ENCODE measurements at places on chromosomes 11 and 22.

GRCh38 chr11:118240999-118241763, 11.0 kb downstream of the MPZL3 start:
- peak; percentile 50 for DNase-seq

- DNase-seq: no peak
Observed at GRCh38 chr11:128624269-128625175, 37.2 kb upstream of the ETS1 start.

- DNase-seq: no peak
Observed at GRCh38 chr22:32880061-32880460, 78.6 kb downstream of the TIMP3 start.

DNA sequence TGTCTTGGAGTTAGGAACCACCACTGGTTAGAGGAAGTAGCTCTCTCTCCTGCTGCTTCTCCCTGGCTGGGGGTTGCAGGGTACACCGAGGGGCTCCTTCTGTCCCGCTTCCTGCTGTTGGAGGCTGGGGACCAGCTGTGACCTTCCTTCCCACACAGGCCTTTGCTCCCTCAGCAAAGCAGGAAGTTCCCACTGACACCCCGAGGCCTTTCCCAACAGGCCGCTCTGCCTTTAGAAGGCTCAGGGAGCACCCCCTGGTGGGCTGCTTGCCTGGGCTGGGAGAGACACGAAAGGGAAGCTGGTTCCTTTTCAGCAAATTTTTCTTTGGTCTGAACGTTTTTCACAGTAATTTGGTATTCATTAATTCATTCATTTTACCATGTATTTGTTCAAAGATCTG, 527.9 kb upstream of the B3GAT1 start:
- DNase-seq: no peak

- no peak for DNase-seq
Observed at GRCh38 chr11:9896902-9897301, 233.0 kb downstream of the SWAP70 start.

DNA sequence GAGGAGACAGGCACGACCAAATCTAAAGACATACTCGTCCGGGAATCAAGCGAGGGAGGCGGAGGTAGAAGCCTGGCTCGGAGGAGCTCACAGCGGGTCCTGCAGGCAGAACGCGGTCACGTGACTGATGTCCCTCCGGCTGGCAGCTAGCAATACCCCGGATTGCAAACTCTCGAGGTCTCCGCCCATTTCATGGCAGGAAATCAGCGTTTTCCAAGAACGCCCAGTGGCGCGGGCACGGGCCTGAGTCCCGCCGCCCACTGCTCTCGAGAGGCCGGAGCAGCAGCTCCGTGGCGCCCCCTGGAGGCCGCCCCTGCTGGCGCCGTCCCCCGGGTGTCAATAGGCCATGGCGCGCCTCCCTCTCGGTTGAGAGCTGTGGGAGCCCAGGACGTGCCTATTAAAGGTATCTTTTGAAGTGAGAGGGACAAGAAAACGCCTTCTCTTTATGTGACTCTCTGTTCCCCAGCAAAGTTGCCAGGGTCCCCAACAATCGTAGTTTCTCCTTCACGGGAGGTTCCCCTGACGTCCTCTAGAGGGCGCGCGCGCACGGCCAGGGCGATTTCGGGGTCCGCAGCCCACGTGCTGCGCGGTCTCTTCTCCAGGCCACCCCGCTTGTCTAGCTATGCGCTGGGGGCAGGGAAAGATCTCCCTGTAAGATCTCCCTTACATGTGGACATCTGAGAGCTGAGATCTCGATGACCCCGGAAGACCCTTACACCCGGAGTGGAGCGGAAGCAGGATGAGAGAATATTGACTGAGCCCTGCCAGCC, 37.3 kb upstream of the RBFOX2 start:
- DNase-seq: peak; percentile 90

- no peak for DNase-seq
Observed at GRCh38 chr11:32586576-32587190, 3.1 kb downstream of the EIF3M start.

DNA sequence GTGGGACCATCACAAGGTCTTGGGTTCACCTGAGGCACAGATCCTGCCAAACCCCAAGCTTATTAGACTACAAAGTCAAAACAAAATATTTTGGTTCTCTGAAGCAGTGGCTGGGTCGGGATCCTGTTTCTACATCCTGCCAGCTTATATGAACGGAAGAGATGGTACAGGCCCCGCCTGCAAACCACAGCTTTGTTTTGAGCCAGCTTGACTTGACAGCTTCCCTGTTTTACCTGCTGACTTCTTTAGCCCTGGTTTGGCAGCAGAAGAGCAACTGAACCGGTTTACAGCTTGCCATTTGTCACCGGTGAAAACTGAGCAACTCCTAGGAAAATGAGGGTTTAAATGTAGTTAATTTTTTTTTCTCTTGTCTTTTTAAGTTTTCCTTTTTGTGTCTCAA, 11.4 kb downstream of the PACS1 start:
- peak; percentile 69 for DNase-seq

DNA sequence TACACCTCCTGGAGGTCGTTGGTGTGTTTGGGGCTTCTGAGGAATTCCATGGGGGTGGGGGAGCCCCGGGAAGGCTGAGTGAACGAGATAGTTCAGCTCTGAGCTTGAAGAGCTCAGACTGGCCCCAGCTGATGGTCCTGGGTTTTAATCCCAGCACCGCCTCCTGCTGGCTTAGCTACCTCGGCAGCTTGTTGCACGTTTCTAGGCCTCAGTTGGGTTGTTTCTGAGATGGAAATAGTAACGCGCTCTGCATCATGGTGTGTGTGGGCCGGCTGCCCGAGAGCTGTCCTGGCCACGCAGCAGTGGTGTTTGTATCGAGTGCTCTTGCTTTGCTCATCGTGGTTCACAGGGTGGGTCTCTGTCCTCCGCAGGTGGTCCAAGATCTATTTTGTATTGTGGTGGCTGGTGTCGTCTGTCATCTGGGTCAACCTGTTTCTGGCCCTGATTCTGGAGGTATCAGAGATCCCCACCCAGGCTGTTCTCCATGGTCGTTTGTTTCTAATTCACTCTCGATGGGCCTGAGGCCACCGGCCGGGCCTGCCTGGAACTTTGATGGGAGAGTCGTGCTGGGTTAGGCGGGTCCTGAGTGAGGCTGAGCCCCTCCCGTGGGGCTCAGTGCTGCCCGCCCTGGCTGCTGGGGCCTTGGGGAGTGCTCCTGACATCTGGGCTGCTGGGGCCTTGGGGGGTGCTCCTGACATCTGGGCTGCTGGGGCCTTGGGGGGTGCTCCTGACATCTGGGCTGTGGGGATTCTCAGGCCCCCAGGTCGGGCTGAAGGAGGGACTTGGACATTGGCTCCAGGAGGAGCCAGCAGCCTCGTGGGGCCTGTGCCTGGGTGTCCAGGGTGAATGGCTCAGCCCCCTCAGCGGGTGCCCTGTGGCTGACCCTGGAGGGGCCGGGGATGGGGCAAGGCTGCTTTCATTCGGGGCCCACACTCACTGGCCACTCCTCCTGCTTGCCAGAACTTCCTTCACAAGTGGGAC, 37.7 kb downstream of the TPCN2 start:
- no peak for DNase-seq

- no peak for DNase-seq
Observed at GRCh38 chr11:68541116-68541515, 80.6 kb downstream of the PPP6R3 start.

DNA sequence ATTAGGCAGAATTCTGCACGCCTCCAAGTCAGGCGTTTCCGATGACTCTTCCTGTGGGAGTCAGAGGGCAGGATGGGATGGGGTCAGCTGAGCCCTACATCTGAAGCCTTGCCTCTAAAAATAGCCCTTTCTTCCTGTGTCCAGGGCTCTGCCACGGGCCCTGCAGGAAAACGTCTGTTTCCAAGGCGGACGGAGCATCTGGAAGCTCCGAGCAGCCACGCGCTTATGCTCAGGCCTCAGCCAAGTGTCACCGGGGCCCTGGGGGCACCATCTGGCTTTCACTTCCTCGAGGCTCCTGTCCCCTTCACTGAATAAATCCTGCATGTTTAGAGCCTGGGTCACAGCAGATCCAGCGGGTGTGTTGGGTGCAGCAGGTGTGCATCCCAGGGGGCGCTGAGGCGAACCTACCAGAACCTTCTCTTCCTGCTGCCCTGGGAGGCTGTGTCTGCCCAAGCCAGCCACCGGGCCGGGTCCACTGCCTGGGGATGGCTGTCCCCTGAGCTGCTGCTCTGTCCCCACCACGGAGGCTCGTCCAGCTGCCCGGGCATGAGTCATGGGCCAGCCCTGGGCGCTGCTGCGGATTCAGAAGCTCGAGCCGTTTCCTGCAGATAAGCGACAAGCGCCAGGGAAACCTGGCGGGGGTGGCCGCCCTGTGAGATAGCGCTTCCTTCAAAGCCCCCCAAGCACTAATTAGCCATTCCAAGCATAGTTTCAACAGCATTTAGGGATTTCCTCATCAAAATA, 32.0 kb upstream of the LINC01488 start:
- DNase-seq: peak; percentile 58

DNA sequence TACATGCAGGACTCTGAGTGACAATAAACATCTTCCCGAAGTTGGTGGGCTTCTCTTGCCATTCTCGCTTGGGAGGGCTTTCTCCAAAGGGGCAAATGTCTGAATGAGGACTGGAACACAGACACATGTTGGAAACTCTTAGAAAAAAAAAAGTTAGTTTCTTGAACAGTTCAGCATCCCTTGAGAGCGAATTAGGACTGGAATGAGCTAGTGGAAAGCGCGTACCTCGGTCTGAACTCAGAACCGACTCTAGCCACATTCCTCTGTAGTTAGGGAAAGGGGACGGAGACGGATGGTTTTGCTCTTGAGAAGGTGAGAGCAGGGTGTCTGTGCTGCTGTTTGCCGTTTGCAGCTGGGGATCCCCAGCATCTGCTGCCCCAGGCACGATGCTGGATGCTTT, 517.3 kb downstream of the TBC1D22A start:
- no peak for DNase-seq

- no peak for DNase-seq
Observed at GRCh38 chr11:102920118-102920684, 35.3 kb downstream of the MMP13 start.

- DNase-seq: no peak
Observed at GRCh38 chr22:24436553-24436952, 9.2 kb downstream of the ADORA2A start.

DNA sequence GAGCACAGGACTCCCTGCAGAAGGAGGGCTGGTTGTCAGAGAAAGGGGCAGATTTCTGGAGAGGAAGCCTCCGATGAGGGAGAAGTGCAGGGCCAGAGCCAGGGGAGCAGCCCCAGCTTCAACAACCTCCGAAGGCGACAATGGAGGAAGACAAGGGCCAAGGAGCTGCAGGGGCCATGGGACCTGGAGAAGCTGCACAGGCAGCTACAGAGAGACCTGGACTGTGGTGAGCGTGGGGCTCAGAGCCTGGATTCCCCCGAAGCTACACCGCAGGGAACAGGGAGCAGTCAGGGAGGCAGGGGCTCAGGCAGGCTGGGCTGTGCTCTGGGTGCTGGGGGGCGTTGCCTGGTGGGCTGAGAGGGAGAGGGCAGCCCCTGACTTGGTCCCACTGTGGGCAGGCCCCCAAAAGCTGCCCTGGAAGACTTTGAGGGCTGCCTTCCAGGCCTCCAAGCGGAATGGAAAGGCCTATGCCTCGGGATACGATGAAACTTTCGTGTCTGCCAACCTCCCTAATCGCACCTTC, 2.4 kb downstream of the TSGA10IP start:
- DNase-seq: no peak

GRCh38 chr22:43377548-43377895, 34.3 kb upstream of the MPPED1 start:
- DNase-seq: no peak

- no peak for DNase-seq
Observed at GRCh38 chr11:25536289-25536688, 795.6 kb upstream of the ANO3 start.

- no peak for DNase-seq
Observed at GRCh38 chr11:93814966-93815633, 31.0 kb downstream of the MED17 start.

DNA sequence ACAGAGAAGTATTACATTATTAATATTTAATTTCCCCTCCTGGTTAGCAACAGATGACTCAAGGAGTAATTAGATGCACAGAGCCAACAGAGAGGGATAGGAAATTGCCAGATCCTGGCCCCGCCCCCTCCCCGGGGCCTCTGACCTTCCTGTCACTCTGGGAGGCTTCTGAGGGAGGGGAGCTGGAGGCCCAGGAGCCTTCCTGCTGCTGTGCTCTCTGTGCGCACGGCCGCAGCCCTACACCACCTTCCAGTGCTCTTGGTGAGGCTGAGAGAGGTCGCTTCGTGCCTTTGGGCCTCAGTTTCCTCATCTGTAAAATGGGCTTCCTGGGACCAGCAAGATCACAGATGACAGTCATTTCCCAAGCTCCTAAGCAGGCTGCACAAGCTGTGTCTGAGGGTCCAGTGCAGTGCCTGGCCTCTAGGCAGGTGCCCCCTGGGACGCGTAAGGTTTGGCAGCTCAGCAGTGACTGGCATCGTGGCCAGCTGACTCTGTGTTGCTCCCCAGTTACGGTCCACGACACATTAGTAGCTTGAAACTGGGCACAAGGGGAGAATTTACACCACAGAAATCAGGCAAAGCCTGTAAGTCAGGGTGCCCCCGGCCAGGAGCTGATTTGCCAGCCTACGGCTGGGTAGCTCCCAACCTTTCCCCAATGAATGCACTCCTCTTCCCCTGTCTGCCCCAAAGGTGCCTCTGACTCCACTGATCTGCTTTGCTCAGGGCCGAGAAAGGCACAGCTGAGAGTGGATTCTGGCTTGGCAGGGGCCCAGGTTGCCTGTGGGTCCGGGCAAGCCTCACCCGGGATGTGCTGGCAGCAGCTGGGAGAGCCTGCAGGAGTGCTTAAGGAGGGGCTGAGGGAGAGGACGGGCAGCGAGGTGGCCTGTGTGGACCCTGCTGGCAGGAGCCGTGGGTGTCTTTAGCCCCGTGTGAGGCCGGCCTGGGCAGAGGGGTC, 2.3 kb downstream of the ADORA2A start:
- no peak for DNase-seq

DNA sequence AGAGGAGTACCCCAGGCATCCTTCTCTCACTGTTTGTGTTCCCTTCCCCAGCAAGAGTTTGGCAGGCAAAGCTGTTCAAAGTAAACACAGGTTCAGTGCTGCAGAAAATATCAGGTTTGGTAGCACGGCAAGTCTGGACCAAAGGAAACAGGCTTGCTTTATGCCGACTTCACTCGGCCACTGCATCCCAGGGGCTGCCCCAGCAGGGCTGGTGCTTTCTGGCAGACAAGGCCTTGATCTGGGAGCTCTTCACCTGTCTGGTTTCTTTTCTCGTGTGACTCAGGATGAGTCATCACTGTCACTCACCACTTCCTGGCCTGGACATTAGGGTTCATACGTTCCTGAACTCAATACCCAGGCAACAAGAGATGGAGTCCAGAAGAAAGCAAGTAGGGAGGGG, 52.6 kb upstream of the NAV2 start:
- no peak for DNase-seq

- DNase-seq: no peak
Observed at GRCh38 chr11:12237381-12237784, 127.0 kb downstream of the MICAL2 start.

- no peak for DNase-seq
Observed at GRCh38 chr22:35601743-35602615, 15.2 kb downstream of the MB start.

DNA sequence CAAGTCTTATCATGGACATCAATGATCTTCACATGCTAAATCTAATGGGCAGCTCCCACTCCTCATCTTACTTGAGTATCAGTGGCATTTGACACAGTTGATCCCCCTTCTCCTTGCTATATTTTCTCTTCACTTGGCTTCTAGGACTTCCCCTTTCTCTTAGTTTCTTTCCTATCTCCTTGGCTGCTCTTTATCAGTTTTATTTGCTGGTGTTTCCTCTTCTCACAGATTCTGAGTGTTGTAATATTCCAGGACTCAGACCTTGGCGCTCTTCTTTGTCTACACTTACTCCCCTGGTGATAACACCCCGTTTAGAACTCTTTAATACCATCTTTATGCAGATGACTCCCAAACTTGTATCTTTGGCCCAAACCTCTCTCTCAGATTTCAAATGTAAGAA, 33.9 kb upstream of the RASSF10 start:
- no peak for DNase-seq

Measured in Ammon's horn (tissue), 1 donor.